Activated CD4-positive, alpha-beta T cell treated with anti-CD3 and anti-CD28 coated beads, Interleukin-10, Interleukin-2, amounts not matched to agents 100 ng/mL and 50 ng/mL, durations not matched to agents 16 hours and 8 hours (primary cell): ENCODE measurements at places on chromosomes 13 and 19.

GRCh38 chr19:49590071-49590970 is 661 bp upstream of the PRR12 start:
- DNase-seq = peak; percentile 98

GRCh38 chr19:48480558-48481500 is 11.7 kb downstream of the CYTH2 start:
- DNase-seq = peak; percentile 64

GRCh38 chr13:37175996-37176395 is 70.5 kb upstream of the CSNK1A1L start:
- no peak for DNase-seq

DNA sequence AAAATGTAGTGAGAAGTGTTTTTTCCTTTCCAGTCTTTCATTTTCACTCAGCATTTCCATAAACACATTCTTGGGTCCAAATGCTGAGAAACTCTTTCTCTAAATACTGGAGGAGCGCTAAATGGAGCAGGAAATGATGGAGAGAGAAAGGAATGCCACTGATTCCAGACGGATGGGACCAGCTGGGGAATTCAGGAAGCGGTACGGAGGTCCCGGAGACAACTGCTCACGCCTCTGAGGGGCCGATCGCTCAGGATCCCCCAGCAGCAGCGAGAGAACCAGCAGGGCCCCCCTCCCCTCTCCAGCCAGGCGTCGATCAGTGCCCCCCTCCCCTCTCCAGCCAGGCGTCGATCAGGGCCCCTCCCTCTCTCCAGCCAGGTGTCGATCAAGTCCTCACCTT is 13.2 kb downstream of the RASA3 start:
- no peak for DNase-seq

- no peak for DNase-seq
Measured at GRCh38 chr13:42533336-42533591, 40.7 kb upstream of the TNFSF11 start.

DNA sequence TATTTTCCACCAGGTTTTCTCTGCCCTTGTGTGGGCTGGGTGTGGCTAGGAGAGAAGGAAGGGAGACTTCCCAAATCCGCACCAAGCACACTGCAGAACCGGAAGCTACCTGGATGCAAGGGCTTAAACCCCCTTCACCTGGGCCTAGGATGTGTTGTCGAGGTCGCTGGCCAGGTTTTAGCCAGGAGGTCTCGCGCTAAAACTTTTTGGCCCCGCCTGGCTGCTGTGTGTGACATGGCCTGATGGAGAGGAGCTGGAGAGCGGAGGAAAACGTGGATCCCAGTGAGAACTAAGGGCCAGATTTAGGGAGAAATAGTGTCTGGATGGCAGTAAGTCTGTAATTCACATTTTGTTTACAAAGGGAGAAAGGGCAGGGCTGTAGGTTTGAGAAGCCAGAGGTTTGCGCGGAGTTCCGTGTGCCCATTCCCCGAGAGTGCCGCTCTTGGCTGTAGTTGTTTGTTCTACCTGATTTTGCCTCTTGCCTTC is 3.1 kb upstream of the TSHZ3 start:
- no peak for DNase-seq

- DNase-seq = no peak
Measured at GRCh38 chr19:35363711-35364425, 5.6 kb downstream of the FFAR3 start.

- no peak for DNase-seq
Measured at GRCh38 chr19:56113074-56113632, 7.9 kb downstream of the ZNF787 start.
